ENCODE measurements at places on chromosomes 12 and 14.

- DNase-seq = no peak
Observed at GRCh38 chr12:49750027-49750995, 9.0 kb downstream of the TMBIM6 start.

GRCh38 chr14:39615352-39615751 is 183.1 kb upstream of the FBXO33 start:
- DNase-seq = no peak

- DNase-seq = no peak
Observed at GRCh38 chr12:42530284-42530683, 59.3 kb downstream of the PRICKLE1 start.

DNA sequence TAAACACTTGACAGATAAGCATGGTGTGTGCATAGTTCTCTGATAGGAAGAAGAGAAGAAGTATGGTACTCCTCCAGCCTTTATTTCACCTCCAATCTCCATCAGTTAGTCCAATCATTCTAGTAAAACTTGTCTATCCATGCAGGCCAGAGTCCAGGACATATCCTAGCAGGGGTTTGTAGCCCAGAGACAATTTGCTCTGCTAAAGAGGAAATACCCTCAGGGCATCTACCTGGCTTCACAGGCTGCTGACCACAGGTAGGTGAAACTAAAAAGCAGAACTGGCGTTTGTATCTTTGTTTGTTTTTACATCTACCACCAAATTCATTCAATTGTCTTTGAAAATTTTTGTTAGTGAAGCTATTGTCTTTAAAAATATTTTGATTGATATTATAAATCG is 717.6 kb downstream of the FSCB start:
- no peak for DNase-seq

GRCh38 chr12:131607658-131608447 is 103.0 kb upstream of the SFSWAP start:
- DNase-seq = no peak

GRCh38 chr12:124861898-124862676 is 1.6 kb downstream of the SCARB1 start:
- DNase-seq = no peak

- peak; percentile 66 for DNase-seq
Observed at GRCh38 chr12:51269174-51270066, 795 bp downstream of the SMAGP start.

DNA sequence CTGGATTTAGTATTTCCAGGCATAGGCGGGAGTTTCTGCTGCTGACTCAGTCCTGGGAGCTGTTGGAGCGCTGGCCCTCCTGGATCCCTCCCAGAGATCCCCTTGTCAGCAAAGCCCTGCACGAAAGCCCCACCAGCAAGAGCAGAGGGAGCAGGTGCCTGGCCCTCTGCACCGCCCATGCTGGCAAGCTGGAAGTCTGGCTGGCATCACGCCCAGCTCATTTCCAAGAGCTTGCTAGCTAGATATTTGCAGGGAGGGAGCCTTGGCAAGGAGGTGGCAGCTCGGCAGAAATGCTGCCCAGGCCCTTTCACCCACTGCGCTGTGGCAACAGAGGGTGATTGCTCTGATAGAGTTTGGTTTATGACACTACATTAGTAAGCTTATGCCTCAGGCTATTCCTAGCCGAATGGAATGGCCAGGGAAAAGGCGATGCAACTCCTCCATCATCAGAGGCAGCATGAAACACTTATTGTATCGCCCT is 193.9 kb downstream of the EMP1 start:
- DNase-seq = no peak

- DNase-seq = no peak
Observed at GRCh38 chr14:83548061-83548839, 1981.7 kb upstream of the FLRT2 start.

- no peak for DNase-seq
Observed at GRCh38 chr14:92686411-92686899, 62.0 kb downstream of the LGMN start.

DNA sequence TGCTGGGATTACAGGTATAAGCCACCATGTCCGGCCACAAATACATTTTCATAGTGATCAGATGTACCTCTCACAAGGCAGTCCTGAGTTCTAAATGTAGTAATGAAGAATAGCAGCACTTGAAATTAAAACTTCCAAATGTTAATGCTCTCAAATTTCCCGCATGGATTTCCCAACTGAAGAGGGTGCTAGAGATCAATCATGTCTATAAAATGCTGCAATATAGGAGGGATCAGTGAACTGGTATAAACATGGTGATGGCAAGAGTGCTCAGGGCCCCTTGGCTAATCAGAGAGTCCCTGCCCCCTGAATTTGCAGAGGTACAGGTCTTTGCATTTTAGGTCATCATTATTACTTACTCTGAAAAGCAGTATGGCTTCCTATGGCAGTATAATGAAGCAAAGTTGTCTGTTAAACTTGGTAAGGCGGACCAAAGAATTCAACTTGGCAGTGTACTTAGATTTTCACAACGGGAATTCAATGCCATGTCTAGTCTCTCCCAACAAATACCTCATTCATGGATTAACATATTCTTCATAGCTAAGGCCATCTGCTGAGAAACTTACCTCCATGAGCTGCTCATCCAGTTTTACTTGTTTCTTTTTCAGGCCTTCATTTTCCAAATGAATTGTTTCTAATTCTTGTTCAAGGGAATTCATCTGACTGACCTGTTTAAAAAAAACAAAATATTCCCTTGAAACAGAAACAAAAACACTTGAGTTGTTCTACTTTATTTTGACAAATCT is 67.0 kb upstream of the SAV1 start:
- DNase-seq = no peak

GRCh38 chr12:77841521-77841920 is 10.8 kb downstream of the NAV3 start:
- no peak for DNase-seq

- peak; percentile 25 for DNase-seq
Observed at GRCh38 chr12:128314611-128315010, 47.6 kb downstream of the TMEM132C start.

DNA sequence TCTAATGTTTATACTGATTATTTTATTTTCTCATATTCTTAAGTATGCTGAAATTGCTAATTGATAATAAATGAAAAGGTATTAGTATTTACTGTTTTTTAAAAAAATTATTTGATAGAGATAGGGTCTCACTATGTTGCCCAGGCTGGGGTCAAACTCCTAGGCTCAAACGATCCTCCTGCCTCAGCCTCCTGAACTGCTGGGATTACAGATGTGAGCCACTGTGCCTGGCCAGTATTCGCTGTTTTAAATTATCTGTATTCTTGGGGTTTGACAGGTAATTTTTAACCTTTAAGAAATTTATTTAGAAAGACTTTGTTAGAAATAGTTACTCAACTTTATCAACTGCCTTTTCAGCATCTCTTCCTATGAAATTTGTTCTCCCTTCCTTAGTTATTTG is 32.2 kb downstream of the RAN start:
- DNase-seq = no peak

DNA sequence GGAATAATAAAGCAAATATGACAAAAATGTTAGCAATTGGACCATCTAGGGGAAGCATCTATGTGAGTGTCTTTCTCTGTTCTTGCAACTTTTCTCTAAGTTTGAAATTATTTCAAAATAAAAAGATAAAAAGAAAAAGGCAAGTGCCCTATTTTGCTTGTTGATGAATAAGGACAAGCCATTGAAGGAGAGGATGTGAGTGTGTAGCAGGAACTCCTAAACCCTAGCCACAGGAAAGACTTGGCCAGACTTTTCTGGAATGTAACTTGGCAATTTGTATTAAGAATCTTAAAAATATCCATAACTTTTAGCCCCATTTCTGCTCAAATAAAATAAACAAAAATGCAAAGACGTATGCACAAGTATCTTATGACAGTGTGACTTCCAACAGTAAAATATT is 279.4 kb downstream of the CACNA1C start:
- DNase-seq = no peak

GRCh38 chr14:51957950-51958349 is 31.4 kb upstream of the RTRAF start:
- no peak for DNase-seq

GRCh38 chr14:88852632-88853031 is 28.2 kb downstream of the TTC8 start:
- no peak for DNase-seq
